Stimulated activated CD4-positive, alpha-beta T cell treated with anti-CD3 and anti-CD28 coated beads, TNF-alpha, amount 100 ng/mL, for 48 hours (primary cell): ENCODE measurements at places on chromosomes 5 and 9.

DNA sequence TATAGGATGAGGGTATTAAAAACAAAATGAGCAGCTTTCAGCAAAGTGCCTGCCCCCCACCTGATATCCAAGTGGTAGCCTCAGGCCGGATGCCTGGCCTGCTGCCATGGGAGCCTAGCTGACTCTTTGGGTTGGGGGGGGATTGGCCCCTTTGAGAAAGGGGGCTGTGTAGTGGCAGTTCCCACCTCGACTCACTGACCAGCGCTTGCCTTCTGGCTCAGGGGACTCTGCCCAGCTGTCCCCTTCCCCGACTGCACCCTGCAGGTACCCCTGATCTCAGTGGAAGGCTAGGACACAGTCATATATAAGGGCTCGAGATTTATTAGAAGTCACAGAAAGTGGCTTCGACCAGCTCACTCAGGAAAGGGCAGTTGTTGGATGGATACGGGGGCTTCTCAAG lies 1.5 kb upstream of the NEUROG1 start:
- no peak for DNase-seq

GRCh38 chr5:168073991-168074800 lies 217.2 kb upstream of the WWC1 start:
- no peak for DNase-seq

GRCh38 chr9:2355697-2355983 lies 265.9 kb upstream of the VLDLR start:
- no peak for DNase-seq

GRCh38 chr9:38282756-38283155 lies 109.7 kb upstream of the ALDH1B1 start:
- no peak for DNase-seq

- no peak for DNase-seq
Observed at GRCh38 chr9:82488313-82489200, 500.0 kb downstream of the SPATA31D1 start.

DNA sequence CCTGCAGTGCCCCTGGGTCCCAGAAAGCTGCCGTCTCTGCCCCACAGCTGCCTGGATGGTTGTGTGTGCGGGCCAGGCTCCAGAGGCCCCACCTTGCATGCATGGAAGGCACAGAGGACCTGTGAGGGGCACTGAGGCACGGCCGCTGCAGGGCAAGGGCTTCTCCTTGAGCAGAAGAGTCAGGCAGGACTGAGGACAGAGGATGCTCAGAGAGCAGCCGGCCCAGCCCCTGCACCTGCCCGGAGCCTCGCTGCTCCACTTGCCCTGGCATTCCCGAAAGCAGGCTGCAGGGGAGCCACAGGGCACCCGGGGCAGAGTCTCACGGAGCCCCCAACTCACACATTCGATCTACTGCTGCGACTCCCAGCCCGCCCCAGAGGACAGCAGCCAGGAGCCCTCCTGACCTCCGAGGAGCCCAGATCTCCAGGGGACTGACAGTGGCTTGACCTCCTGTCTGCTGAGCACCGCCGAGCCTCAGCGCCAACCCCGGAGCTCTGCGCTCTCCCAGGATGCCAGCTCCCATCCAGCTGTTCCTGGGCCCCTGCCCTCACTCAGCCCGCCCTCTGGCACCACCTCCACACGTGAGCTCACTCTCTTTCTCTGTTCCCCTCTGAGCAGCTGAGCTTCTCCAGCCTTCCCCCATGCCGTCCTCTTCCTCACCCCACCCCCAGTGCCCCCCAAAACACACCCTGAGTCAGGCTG lies 95.0 kb downstream of the KCNT1 start:
- DNase-seq = no peak

DNA sequence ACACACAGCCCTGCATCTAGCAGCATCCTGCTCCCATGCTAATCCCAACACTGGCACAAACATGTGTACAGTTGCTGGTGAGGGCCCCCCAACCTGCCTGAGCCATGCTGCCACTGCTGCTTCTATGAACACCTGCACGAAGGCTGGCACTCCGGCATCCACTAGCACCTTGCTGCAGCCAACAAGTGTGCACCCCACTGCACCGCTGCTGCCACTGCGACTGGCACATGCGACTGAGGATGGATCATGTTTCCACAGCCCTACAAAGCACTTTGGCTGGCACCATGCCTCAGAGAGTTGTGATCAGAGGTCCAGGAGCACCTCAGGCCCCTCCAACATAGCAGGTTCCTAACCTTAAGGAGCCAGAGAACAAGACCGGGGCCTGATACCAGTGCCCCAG lies 7.8 kb upstream of the PDCD1LG2 start:
- no peak for DNase-seq

DNA sequence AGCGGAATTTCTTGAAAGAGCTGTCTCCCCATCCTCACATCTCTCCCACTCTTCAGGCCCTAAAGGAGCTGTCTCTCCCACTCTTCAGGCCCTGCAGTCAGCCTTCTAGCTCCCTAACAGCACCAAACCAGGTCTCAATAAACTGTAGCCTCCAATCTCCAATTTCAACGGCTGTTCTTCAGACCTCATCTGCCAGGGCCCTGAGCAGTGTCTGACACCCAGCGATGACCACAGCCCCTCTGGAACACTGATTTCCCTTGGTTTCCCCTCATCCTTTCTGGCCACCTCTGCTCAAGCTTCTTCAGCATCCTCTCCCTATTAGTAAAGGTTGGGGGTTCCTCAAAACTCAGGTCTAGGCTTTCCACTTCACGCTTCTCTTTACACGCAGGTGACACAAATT lies 1.6 kb upstream of the P4HA2 start:
- DNase-seq = no peak

DNA sequence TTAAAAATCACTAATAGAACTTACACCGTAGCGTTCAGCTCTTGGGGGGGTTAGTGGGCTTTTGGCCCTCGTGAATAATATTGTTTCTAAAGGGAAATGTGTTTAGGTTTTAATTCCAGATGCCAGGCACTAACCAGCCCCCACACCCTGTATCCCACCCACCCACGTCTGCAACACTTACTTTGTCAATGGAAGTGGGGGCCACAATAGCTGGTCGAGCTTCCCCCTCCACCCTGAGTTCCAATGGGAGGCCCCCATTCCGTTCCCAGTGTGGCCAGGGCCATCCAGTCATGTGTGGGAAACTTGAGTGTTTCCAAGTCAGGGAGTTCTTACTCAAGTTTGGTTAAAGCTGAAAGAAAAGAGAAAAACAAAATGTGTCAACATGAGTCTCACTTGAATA lies 271.4 kb downstream of the ENC1 start:
- DNase-seq = no peak

GRCh38 chr9:4293293-4293941 lies 6.5 kb downstream of the GLIS3 start:
- DNase-seq = no peak

DNA sequence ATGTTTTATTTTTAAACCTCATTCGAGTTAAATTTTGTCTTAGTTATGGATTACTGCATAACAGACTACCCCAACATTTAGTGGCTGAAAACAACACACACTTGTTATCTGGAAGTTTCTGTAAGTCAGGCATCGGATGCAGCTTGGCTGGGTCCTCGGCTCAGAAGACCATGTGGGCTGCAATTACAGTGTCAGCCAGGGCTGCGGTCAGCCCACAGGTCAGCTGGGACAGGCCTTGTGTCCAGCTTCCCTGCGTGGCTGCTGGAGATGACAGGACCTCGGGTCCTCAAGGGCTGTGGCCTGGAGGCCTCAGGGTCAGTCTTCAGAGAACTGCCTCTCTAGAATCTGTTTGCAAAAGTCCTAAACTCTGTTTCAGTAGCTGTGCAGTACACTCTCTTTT lies 219.0 kb upstream of the IRX1 start:
- no peak for DNase-seq

DNA sequence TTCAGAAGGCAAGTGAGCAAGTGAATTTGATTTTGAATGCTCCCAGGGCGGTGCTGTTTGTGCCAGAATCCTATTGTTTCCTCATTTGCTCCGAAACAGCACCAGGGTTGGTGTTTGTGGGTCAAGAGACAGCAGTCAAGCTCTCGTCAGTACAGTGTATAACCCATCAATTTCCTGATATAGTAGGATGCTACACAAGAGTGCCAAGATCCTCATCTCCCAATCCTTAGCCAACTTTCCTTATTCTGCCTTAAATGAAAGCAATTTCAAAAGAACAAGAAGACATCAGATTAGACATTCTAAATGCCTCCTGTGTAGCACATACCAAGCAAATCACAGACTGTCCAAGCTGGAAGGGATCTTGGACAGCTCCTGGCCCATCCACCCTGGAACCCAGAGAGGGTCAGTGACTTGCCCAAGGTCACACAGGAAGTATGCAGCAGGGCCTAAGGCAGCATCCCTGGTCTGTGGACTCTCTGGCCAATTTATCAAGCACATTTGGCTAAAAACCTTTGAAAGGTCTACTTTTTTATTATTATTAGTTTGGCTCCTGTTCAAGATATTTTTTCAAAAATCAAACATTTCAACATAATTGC lies 4.5 kb downstream of the WHRN start:
- DNase-seq = no peak

- no peak for DNase-seq
Observed at GRCh38 chr5:150333400-150333799, 24.1 kb upstream of the TCOF1 start.

DNA sequence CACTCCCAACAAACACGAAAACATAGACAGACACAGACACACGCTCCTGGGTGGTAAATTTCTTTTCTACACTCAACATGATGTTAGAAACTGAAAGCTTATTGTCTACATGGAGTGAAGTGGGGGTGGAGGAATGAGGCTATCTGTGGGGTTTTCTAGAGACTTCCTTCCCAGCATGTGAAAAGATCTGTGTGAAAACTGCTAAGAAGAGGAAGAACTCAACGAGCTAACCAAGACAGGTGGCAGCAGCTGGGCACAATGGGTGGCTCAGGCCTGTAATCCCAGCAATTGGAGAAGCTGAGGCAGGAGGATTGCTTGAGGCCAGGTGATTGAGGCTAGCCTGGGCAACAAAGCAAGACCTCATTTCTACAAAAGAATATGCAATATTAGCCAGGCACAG lies 7.6 kb downstream of the FYB1 start:
- DNase-seq = no peak

DNA sequence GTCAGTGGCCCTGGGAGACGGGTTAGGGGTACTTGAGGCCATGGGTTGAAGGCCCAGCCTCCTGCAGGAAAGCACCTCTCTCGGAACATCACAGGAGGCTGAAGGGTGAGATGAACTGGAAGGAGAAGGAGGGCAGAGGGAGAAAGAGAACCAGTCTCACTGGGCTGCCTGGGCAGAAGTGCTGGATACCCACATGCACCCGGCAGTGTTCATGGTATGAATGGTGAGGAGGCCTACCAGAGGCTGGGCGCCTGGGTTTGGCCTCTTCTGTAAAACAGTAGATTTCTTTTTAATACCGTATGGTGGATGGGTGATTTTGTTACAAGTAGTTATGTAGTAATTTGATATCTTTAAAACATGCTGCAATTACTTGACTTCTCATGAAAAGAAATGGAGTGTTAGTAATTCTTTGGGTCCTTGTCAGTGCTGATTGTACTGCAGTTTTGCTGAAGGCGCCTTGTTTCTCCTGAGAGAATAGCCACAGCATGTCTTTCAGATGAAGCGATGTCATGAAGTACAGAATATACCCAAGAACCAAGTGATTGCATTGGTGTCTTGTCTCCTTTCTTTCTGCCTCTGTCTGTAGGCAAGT lies 258.6 kb downstream of the FANCC start:
- no peak for DNase-seq

DNA sequence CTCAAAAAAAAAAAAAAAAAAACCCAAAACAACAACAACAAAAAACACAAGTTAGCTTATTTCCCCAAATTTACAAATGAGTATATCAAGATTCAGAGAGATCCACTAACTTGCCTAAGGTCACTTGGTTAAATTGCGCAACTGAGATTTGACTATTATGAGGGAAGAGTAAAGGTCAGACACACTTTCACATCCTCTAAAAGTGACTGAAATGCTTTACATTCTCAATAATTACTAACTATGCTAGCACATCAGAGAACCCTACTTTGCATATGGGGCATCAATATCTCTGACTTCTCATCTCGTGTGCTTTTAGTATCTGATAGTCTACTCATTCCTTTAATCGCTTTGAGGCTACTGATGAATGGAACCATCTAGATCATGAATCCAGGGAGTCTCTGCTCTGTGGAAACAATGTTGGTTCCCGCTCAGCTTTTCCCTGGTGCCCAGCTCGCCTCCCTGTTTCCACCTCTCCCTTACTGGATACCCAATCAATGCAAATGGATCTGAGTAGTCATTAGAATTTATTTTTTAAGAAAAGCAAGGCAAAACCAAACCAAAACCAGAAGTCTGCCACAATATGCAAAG lies 182.1 kb upstream of the TRIM32 start:
- DNase-seq = no peak

DNA sequence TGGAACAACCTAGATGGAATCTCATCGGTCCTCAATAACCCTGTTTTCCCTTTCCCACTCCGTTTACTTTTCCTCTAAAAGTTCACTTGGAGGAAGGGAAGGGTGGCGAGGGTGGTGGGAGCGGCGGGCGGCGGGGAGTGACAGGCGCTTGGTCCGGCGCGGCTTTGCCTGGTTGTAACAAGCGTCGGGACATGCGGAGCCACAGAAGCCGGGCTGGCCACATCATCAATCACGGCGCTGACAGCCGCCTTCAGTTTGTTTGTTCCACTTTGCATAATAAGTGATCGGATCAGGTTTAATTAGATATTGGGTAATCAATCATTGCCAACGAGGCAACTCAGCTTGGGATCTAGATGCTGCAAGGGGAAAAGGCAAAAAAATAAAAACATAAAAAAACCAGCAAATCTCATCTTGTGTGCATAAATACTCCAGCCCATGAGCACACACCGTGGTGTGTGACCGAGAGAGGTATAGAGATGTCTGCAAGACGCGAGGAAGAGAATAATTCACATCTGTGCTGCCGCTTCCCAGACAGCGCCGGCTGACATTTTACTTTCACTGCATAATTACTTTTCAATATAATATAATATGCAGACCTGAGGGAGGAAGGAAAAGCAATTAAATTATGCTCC lies 396.2 kb upstream of the IRX4 start:
- no peak for DNase-seq

- no peak for DNase-seq
Observed at GRCh38 chr5:124873188-124873587, 126.7 kb upstream of the ZNF608 start.

DNA sequence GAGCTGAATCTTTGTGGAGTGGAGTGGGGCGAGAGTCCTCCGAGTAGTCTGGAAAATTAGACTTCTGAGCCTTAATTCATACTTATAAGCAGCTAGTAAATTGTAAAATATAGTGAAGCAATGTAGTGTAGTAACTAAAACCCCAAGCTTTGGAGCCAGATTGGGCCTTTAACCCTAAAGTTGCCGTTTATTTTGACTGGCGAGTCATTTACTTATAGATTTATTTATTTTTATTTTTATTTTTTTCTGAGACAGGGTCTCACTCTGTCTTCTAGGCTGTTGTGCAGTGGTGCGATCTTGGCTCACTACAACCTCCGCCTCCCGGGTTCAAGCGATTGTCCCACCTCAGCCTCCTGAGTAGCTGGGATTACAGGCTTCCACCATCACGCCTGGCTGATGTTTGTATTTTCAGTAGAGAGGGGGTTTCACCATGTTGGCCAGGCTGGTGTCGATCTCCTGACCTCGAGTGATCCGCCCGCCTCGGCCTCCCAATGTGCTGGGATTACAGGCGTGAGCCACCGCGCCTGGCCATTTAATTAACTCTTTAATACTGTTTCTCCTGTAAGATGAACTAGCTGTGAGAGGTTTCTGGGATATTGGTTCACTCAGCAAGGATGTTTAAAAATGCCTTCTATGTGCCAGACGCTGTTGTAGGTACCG lies 687 bp upstream of the RPS23 start:
- DNase-seq = no peak

GRCh38 chr9:134403682-134404301 lies 77.5 kb downstream of the RXRA start:
- DNase-seq = no peak
